ENCODE measurements at places on chromosomes 7 and 10.

DNA sequence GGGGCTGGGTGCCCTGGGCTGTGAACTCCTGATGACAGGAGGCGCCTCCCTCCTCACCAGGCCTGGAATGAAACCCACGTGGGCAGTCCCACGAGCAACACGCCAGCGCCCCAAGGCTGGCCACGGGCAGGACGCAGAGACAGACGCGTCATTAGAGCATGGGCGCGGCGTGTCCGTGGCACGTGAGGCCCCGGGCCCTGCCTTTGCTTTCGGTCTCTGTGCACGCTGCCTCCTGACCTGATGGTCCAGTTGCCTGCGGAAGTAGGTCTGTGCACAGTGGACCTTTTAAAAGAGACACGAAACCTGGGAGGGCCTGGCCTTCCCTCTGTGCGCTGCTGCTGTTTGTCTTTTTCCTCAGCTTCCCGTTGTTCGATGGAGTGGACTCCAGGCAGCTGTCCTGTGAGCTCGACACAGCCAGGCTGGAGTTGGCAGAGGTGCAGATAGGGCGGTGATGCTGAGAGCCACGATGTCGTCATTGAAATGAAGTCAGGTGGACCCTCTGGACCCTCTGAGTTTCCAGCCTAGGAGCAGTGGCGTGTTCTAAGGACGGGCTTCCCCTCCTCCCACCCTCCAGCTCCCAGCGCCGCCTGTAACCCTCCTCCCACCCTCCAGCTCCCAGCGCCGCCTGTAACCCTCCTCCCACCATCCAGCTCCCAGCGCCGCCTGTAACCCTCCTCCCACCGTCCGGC is 40.1 kb upstream of the CFAP46 start:
- DNase-seq, result no peak

GRCh38 chr10:62904281-62904875 is 88.2 kb upstream of the EGR2 start:
- no peak for DNase-seq

DNA sequence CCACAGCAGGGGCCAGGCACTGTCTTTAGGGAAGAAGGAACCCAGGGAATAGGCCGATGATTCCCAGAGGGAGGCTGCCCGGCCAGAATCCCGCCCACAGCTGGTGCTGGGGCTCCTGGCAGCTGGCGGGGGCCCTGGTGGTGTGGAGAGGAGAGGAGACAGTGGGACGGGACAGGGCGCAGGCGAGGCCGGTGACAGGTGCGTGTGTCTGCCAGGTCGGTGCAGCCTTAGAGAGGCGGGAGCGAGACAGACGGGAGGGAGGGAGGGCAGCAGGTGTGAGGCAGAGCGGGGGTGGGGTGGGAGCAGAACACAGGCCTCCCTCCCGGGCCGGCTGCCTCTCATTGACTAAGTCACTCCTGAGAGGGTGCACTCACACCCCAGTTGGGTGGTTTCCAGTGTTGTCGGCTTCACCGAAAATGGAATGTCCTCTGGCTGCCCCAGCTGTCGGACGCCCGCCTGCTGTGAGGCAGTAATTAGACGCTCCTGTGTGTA is 55.2 kb downstream of the ELFN1 start:
- DNase-seq, result no peak

GRCh38 chr10:68371604-68372003 is 35.5 kb downstream of the RUFY2 start:
- no peak for DNase-seq

GRCh38 chr10:124627866-124628675 is 116.1 kb downstream of the FAM53B start:
- DNase-seq, result no peak

- DNase-seq, result no peak
Observed at GRCh38 chr7:84565345-84566074, 370.9 kb upstream of the SEMA3A start.

- DNase-seq, result no peak
Observed at GRCh38 chr7:150801242-150801945, 825 bp downstream of the TMEM176A start.

DNA sequence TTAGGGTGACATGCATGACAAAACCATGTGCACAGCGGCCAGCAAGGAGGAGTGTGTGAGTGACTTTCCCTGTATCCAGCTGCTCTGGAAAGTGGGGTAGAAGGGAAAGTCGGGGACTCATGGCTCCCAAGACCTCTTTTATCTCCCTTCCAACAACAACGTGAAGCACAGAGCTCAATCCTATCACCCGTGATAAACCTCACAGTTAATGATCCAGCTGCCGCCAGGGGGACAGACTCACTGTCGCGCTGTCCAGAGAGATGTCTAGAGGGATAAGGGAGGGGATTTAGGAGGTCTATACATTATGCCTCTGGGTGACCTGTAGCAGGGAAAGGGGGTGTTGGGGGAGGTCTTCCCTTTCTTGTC is 84.0 kb upstream of the SMNDC1 start:
- DNase-seq, result no peak

GRCh38 chr10:128570319-128570995 is 444.2 kb upstream of the MKI67 start:
- DNase-seq, result no peak

All from ecto neural progenitor cell (in vitro differentiated cells).